NCI-H1105 (cell line): ENCODE measurements at places on chromosomes 12 and 14.

- no peak for DNase-seq
These were observed 130.2 kb upstream of the LRFN5 start for GRCh38 chr14:41476526-41476925.

- no peak for DNase-seq
These were observed 63.4 kb downstream of the GALNT4 start for GRCh38 chr12:89461190-89461589.

DNA sequence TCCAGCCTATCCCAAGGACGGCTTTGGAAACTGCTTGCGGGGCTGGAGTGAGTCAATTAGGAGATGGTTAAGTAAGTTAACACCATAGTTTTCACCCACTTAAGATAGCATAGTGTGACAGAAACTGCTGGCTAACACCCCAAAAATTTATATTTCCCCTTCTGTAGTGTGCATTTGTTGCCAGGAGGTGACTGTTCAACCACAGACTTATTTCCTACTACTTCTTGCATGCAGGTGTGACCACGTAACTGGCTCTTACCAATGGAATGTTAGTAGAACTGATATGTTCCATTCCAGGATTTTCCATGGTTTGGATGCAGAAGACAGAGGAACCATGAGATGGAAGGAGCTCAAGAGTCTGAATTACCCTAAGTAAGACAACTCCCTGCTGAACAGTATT, 52.9 kb upstream of the SLC35F4 start:
- DNase-seq: no peak

DNA sequence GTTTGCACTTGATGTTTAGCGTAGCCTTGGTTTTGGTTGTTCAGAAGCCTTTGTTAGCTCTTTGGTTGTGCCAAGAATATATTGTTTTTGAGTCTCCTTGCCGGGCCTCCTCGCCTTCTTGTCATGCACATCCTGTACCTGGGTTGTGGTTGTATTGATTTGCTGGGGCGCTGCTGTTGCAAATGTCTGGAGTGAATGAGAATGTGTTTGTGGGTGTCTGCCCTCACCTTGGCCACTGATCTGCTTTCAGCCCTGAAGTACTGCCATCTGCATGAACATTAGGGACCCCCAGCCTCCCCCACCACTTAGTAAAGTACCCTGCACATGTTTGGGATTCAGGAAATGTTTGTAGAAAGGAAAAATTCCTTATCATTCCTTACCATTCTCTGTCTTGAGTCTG, 16.5 kb downstream of the PRKCH start:
- DNase-seq: no peak

DNA sequence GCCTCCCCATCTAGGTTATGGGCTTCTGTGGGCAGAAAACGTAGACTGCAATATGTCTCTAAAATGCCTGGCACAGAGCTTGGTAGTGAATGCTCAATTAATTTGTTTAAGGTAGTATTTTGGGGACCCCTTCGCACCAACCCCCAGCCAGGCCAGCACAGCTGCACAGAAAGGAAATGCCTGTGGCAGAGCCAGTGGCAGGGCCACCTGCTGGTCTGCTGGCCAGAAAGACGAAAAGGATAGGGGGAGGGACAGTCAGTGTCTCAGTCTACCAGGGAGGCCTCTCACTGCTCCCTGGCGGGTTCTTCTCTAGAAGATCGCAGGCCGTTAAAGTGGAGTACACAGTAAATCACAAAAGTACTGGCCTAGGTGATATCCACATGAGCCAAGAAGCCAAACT, 3.5 kb downstream of the RAB15 start:
- no peak for DNase-seq

DNA sequence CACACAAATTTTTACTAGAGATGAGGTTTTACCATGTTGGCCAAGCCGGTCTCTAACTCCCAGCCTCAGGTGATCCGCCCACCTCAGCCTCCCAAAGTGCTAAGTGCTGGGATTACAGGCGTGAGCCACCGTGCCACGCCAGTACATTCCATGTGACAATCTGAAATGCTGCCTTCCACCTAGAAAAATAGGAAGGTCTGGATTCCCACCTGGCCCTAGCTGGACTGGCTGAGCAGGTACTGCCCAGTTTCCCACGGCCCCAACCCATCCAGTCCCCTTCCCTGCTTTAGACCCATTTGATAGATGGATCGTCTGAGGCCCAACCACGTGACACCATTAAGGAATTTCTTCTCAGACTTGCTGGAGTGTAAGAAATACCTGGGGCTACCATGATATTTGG, 55.4 kb downstream of the KDM2B start:
- DNase-seq: no peak

DNA sequence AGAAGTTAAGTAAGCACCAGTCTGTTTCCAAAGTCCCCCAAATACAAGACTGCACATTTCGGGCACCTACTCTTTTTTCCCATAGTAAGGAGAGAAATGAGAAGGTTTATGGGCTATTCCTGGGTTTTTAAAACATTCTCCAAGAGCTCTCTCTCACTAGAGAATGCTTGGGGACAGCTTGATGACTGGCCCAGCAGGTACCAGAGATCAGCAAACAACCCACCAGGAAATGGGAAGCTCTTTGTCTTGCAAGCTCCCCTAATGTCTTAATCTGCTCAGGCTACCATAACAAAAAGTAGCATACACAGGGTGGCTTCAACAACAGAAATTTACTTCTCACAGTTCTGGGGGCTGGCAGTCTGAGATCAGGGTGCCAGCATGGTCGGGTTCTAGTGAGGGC, 41.8 kb upstream of the CRY1 start:
- no peak for DNase-seq
